ENCODE measurements at places on chromosomes 12 and 14. TPM values are rescaled to one million over a fixed set of nuclear protein-coding genes. Genes with fewer than 3 reads are reported as not detected.

The TCTN1 gene
- total RNA-seq, result 26.0 TPM

The PTGER2 gene
- 3.8 TPM for total RNA-seq

The CNTN1 gene
- total RNA-seq, result 55.1 TPM

The NEK9 gene
- 34.1 TPM for total RNA-seq

The LRP1-AS gene
- not detected for total RNA-seq

The MMP14 gene
- 0.45 TPM for total RNA-seq

The SLC38A4 gene
- 0.06 TPM for total RNA-seq

The RNASE3 gene
- not detected for total RNA-seq

The ALX1 gene
- total RNA-seq, result 5.2 TPM

The CCND2 gene
- total RNA-seq, result not detected

The MYO1H gene
- total RNA-seq, result not detected

The GALNT4 gene
- 7.6 TPM for total RNA-seq

The P2RX2 gene
- total RNA-seq, result not detected

The ANAPC5 gene
- total RNA-seq, result 90.0 TPM

The KRT5 gene
- total RNA-seq, result 0.49 TPM

The CISTR gene
- not detected for total RNA-seq

The RTL1 gene
- total RNA-seq, result 0.19 TPM

The KLHDC1 gene
- total RNA-seq, result 0.16 TPM

The COX14 gene
- 72.6 TPM for total RNA-seq

The GRIN2B gene
- total RNA-seq, result 2.8 TPM

The LALBA gene
- total RNA-seq, result not detected

The HOXC4 gene
- 1.9 TPM for total RNA-seq

The KRT79 gene
- total RNA-seq, result not detected

The B4GALNT1 gene
- total RNA-seq, result 42.6 TPM

The CLEC2D gene
- total RNA-seq, result 0.65 TPM

The IL22 gene
- not detected for total RNA-seq

The INHBC gene
- total RNA-seq, result not detected

The SERPINA1 gene
- 3.1 TPM for total RNA-seq

The OTOGL gene
- not detected for total RNA-seq

The CEP83 gene
- 7.6 TPM for total RNA-seq

The PTPRQ gene
- not detected for total RNA-seq

The IRF2BPL gene
- total RNA-seq, result 17.0 TPM

The KLRF1 gene
- not detected for total RNA-seq

The MMP17 gene
- 10.1 TPM for total RNA-seq

The ADAM21 gene
- 0.05 TPM for total RNA-seq

The NID2 gene
- total RNA-seq, result 13.8 TPM

The VWF gene
- total RNA-seq, result 0.27 TPM

The SRSF9 gene
- 212 TPM for total RNA-seq

The TMX1 gene
- total RNA-seq, result 33.6 TPM

The C12orf56 gene
- not detected for total RNA-seq

The MAP3K9 gene
- total RNA-seq, result 6.1 TPM

The ADGRD1 gene
- 0.45 TPM for total RNA-seq

The HOXC9 gene
- 15.9 TPM for total RNA-seq

The ANKRD33 gene
- total RNA-seq, result not detected

The OAS2 gene
- total RNA-seq, result 0.63 TPM

The TAS2R20 gene
- not detected for total RNA-seq

The TAMALIN gene
- 0.65 TPM for total RNA-seq

The EXOC3L4 gene
- total RNA-seq, result 0.82 TPM

The SLC16A7 gene
- total RNA-seq, result 0.11 TPM

The CRIP1 gene
- total RNA-seq, result 1,923 TPM

The PLEKHG7 gene
- total RNA-seq, result not detected

The CD4 gene
- not detected for total RNA-seq

The LRP1 gene
- total RNA-seq, result 15.0 TPM

The HOXC12 gene
- not detected for total RNA-seq
